ENCODE measurements at places on chromosomes 6 and 20. TPM values are rescaled to one million over a fixed set of nuclear protein-coding genes. Genes with fewer than 3 reads are reported as not detected.

IMPG1 gene
- total RNA-seq: not detected

- H3K4me3 ChIP-seq: no peak overlapping the region
- no peaks in the 10 kb centered on the region for H3K4me1 ChIP-seq
- H3K36me3 ChIP-seq: no peaks in the 10 kb centered on the region
- H3K27ac ChIP-seq: no peak overlapping the region
These were observed 280.5 kb downstream of the SYNE1 start for GRCh38 chr6:152356662-152357061.

GRCh38 chr20:35891375-35891774 is 62.9 kb downstream of the SCAND1 start:
- no peak overlapping the region for H3K27ac ChIP-seq
- no peaks in the 10 kb centered on the region for H3K27me3 ChIP-seq
- DNase-seq: no peak
- H3K4me1 ChIP-seq: peaks cover 22% of the 10 kb centered on the region

GRCh38 chr6:166769648-166770047 is 142.6 kb upstream of the RPS6KA2 start:
- peaks cover 6% of the 10 kb centered on the region for H3K4me1 ChIP-seq
- H3K4me3 ChIP-seq: no peak overlapping the region
- peaks cover 30% of the 10 kb centered on the region for H3K27me3 ChIP-seq

DNA sequence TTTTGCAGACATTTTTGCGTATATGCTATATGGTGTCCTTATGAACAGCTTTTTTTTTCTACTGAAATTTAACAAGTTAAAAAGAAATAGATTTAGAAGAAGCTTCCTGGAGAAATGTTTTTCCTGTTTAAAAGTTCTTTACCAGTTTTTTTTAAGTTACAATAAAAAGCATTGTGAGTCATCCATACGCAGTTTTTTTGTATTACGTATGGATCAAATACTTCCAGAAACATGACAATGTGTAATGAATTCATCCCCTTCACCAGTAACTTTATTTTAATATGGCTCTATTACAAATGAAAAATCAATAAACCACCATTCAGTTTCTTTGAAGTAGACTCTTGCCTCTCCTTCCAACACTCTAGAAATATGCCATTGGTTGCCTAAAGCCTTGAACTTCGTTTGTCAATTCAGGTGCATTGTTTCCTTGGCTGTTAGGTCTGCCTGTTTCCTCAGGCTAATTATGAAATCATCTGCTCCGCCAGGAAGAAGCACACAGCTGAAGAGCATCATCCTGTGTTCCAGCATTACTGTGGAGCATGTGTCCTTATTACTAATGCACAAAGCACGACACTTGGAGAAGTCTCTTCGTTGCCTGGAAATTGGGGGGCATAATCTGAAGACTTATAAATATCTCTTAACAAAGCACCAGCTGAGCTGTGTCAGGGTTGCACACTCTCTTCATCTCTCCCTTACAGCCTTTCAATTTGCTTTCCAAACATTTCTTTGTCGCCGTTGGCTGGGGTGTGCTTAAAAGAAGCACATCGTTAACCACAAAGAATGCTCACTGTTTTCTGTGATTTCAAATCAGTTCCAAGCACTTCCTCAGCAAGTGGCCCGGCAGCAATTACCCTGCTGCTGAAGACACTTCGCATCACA is 9.6 kb downstream of the MOXD1 start:
- H3K27ac ChIP-seq: no peak overlapping the region
- no peak for DNase-seq
- H3K27me3 ChIP-seq: peaks cover 35% of the 10 kb centered on the region
- H3K4me1 ChIP-seq: no peaks in the 10 kb centered on the region
- H3K4me3 ChIP-seq: no peak overlapping the region
- H3K36me3 ChIP-seq: no peaks in the 10 kb centered on the region

GRCh38 chr6:132525866-132526265 is 12.2 kb upstream of the TAAR9 start:
- no peaks in the 10 kb centered on the region for H3K36me3 ChIP-seq
- DNase-seq: no peak
- no peak overlapping the region for H3K27ac ChIP-seq

All from activated CD8-positive, alpha-beta memory T cell treated with anti-CD3 and anti-CD28 coated beads, Interleukin-2, amount 10 ng/mL, durations not matched to agents 7 days and 5 days (primary cell).